ENCODE measurements at places on chromosomes 1 and 21.

DNA sequence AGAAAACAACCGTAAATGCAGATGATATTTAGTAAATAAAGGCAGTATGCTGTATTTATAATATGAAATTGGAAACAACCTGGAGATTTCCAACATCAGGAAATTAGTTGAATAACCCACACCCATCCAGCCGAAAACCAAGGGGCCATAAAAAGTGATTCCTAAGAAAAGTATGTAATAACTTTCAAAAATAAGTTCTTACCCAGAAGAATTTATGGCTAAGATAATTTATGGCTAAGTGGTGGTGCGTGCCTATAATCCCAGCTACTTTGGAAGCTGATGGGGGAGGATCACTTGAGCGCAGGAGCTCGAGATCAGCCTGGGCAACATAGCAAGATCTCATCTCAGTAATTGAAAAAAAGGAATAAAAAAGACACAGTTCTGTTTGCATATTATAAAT is 43.2 kb downstream of the TMCO4 start:
- peaks cover 1% of the 10 kb centered on the region for H3K36me3 ChIP-seq
- no peaks in the 10 kb centered on the region for H3K27me3 ChIP-seq
- DNase-seq = no peak
- peak overlapping the region; percentile 82 for H3K27ac ChIP-seq
- no peak overlapping the region for H3K4me3 ChIP-seq

DNA sequence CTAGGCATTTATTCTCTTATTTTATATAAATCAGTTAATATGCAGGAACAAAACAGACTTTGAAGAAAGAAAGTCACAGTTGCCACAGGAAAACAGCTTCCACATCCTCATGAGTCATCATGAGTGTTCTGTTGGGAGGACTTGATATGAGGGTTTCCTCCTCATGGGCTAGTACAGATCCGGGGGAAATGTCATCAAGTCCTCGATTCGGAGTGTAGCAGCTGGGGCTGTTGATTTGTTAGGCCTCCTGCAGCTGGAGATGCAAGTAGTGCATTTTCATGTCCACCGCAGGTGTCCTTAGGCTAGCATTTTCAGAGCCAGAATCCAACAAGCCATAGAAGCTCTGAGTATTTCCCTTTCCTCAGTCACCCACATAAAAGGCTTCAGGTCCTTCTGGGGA is 36.7 kb downstream of the ADAM30 start:
- no peaks in the 10 kb centered on the region for H3K27me3 ChIP-seq
- no peaks in the 10 kb centered on the region for H3K36me3 ChIP-seq
- DNase-seq = no peak
- no peak overlapping the region for H3K4me3 ChIP-seq
- H3K27ac ChIP-seq = no peak overlapping the region
- H3K4me1 ChIP-seq = no peaks in the 10 kb centered on the region

DNA sequence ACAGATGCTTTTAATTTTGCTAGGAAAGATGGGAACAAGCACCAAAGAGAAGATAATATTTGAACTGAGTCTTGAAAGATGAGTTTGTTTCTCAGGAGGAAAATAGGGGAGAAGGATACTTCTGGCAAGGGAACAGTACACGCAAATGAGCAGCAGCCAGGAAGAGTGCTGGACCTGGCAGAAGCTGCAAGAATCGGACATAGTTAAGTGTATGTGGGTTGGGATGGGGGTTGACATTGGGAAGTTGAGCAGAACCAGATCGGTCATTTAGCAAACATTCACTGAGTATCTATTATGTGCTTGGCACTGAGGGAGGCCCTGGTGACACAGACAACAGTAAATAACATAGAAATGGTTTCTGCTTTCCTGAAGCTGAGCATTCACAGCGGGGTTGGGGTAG is 198.8 kb downstream of the PLPP3 start:
- DNase-seq = no peak
- no peak overlapping the region for H3K4me3 ChIP-seq

- peaks cover 3% of the 10 kb centered on the region for H3K4me1 ChIP-seq
- DNase-seq = peak; percentile 28
- no peak overlapping the region for H3K27ac ChIP-seq
- no peak overlapping the region for H3K4me3 ChIP-seq
- peaks cover 10% of the 10 kb centered on the region for H3K36me3 ChIP-seq
Measured at GRCh38 chr21:42520628-42521253, 7.1 kb downstream of the SLC37A1 start.

- DNase-seq = no peak
- H3K4me3 ChIP-seq = no peak overlapping the region
- H3K27me3 ChIP-seq = no peaks in the 10 kb centered on the region
- H3K36me3 ChIP-seq = no peaks in the 10 kb centered on the region
Measured at GRCh38 chr1:113276507-113276906, 113.8 kb upstream of the MAGI3 start.

DNA sequence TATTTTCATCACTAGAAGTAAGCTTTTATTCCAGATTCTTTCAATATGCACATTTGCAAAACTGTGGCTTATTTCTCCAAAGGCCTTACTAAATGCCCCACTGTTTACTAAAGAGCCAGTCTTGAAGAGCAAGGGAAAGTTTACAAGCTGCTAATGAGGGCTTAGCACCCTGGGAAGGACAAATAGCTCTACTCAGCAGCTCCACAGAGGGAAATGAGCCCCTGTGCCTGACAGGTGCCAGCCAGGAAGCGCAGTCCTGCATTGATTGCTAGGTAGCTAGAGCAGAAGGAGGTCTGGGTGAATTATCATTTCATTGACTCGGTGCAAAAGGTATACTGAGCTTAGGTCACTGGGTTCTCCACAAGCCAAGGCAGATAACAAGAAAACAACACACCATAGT is 307.0 kb downstream of the SETD4 start:
- no peaks in the 10 kb centered on the region for H3K4me1 ChIP-seq
- H3K4me3 ChIP-seq = no peak overlapping the region

DNA sequence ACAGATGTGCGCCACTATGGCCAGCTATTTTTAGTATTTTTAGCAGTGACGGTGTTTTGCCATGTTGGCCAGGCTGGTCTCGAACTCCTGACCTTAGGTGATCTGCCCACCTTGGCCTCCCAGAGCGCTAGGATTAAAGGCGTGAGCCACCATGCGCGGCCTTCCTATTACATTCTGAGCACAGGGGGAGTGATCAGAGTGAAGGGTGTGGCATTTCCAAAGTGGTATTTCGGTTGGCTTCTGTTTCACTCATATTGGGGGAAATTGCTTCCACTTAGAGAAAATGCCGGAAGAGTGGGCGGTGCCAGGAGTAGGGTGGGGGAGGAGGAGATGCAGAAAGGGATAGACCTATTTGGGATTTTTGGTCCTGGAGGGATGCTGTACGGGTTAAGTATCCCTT is 4.3 kb downstream of the PIK3CD start:
- DNase-seq = no peak
- H3K4me3 ChIP-seq = no peak overlapping the region
- H3K36me3 ChIP-seq = no peaks in the 10 kb centered on the region
- H3K4me1 ChIP-seq = peaks cover 12% of the 10 kb centered on the region

DNA sequence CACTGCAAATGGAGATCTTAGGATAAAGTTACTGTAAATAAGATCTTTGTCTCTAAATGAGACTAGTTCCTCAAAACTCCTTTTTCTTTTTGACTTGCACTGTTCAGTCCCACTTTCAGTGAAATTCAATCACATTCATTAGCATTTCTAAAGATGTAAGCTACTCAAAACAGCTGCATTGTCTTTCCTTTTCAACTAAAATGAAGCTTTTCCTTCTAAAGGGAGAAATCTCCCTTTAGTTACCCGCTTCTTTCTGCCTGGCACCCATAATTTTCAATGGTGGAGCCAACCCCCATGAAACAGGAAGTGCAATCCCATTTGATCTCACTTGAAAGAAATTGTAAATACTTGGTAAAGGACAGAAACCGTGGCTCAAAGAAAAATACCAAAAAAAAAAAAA is 387.4 kb upstream of the PKN2 start:
- DNase-seq = no peak
- no peak overlapping the region for H3K4me3 ChIP-seq
- H3K4me1 ChIP-seq = no peaks in the 10 kb centered on the region
- no peak overlapping the region for H3K27ac ChIP-seq
- H3K27me3 ChIP-seq = no peaks in the 10 kb centered on the region

- H3K27me3 ChIP-seq = no peaks in the 10 kb centered on the region
- H3K27ac ChIP-seq = no peak overlapping the region
- no peak overlapping the region for H3K4me3 ChIP-seq
- no peak for DNase-seq
- no peaks in the 10 kb centered on the region for H3K36me3 ChIP-seq
- H3K4me1 ChIP-seq = no peaks in the 10 kb centered on the region
Measured at GRCh38 chr1:107877745-107878144, 87.2 kb downstream of the VAV3 start.

- H3K36me3 ChIP-seq = no peaks in the 10 kb centered on the region
- no peak overlapping the region for H3K4me3 ChIP-seq
- no peaks in the 10 kb centered on the region for H3K27me3 ChIP-seq
- H3K4me1 ChIP-seq = no peaks in the 10 kb centered on the region
- no peak for DNase-seq
- H3K27ac ChIP-seq = no peak overlapping the region
Measured at GRCh38 chr1:117473063-117473462, 105.8 kb downstream of the MAN1A2 start.

DNA sequence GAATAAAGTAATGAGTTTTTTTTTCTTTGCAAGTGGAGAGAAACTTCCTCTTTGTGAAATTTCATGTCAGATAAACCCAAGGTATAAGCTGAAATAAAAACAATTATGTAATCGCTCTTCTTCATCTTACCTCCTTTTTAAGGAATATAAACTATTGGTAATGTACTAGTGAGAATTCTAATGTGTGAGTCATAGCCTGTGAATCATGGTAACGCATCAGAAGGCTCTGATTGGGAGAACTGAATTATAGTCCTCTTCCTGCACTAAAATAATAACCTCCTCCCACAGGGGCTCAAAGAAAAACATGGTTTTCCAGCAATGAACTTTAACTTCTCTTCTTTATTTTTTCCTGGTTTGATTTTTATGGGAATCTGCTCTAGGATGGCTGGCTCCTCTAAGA is 57.1 kb upstream of the COX20 start:
- DNase-seq = no peak
- H3K27me3 ChIP-seq = no peaks in the 10 kb centered on the region
- H3K4me1 ChIP-seq = no peaks in the 10 kb centered on the region
- H3K27ac ChIP-seq = no peak overlapping the region
- no peak overlapping the region for H3K4me3 ChIP-seq

DNA sequence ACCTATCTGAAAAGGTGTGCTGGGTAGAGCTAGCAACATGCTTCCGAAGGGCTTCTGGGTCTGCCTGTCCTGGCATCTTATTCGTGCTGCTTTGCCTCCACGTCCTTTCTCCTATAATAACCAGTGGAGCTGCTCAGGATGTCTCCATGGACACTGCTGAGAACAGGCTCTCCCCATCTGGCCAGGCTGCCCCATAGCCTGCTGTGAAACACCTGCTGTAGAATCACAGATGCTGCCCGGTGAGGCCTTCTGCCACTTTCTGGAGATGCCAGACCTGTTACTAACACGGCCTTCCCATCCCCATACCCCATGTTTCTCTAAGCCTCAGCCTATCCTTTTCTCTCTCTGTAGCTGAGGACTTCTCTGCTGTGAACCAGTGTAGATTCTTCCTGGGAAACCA is 120.5 kb downstream of the IER5 start:
- H3K4me3 ChIP-seq = no peak overlapping the region
- no peak overlapping the region for H3K27ac ChIP-seq
- no peaks in the 10 kb centered on the region for H3K27me3 ChIP-seq
- H3K4me1 ChIP-seq = no peaks in the 10 kb centered on the region

DNA sequence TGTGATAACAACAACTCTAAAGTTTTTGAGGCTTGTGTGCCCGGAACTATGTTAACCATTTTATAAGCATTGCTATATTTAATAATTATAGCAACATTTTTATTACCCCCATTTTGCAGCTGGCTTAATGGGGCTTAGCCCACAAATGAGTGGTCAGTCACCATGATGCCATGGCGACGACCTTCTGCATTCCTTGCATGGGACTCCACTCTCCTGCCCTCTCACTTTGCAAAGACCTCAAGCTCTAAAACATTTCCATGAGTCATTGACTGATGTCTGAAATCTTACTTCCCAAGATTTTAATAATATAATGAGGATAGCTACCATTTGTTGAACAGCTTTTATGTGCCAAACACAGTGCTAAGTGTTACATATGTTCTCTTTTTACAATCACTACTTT is 15.4 kb downstream of the NGF start:
- H3K27me3 ChIP-seq = no peaks in the 10 kb centered on the region
- H3K36me3 ChIP-seq = no peaks in the 10 kb centered on the region

GRCh38 chr1:5620997-5621396 is 371.2 kb downstream of the NPHP4 start:
- no peak for DNase-seq
- no peak overlapping the region for H3K27ac ChIP-seq
- H3K4me1 ChIP-seq = no peaks in the 10 kb centered on the region

DNA sequence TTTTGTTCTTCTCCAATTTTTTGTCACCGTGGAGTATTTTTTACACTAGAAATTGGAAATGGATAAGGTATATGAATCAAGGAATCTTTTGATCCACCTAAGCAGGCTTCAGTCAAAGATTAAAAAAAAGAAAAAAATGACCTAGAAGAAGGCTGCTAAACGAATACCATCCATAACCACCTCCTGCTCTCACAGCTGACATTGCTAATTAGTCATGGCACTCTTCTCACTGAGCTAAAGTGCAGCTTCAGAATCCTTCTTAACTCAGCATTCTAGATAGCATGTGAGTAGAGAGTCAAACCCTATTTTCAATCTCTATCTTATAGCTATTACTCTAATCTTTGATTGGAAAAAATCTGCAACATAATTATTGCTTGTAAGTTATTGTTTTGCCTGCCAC is 40.2 kb upstream of the ST6GALNAC5 start:
- H3K36me3 ChIP-seq = no peaks in the 10 kb centered on the region
- no peaks in the 10 kb centered on the region for H3K4me1 ChIP-seq
- DNase-seq = no peak

GRCh38 chr1:223887747-223888418 is 42.1 kb upstream of the TP53BP2 start:
- H3K27ac ChIP-seq = peak overlapping the region; percentile 70
- H3K36me3 ChIP-seq = no peaks in the 10 kb centered on the region
- peak; percentile 93 for DNase-seq
- peaks cover 8% of the 10 kb centered on the region for H3K4me1 ChIP-seq
- no peak overlapping the region for H3K4me3 ChIP-seq

DNA sequence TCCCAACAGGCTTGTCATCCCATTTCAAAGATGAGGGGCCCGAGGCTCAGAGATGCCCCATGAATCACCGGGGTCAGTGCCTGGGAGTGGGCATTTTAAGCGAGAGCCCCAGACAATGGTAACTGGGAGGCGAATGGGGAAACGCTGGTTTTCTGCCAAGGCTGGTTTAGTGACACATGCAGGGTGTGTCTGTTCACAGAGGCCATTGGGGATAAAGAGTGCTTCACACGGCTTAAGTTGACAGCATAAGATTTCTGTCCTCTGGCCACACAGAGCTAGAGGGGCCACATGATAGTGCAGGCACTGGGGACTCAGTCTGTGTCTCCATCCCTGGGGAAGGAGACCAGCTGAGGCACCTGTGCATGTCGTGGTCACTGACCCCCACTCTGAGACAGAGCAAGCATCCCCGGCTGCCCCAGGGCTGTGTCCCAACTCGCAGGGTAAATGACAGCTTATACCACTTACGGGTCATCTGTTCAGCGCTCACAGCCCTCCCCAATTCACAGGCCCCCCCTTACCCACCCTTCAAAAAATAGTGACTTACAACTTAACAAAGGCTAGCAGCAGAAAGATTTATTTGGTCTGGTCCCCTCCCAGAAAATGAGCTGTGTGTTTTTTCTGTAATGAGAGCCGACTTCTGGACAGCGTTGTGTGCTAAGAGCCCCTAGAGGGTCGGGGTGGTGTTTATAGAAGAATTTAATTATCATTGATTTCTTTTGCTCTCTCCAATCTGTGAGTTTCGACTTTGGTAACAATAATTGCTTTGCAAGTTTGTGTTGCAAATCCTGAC is 34.9 kb upstream of the ARHGEF16 start:
- H3K36me3 ChIP-seq = peaks cover 45% of the 10 kb centered on the region
- H3K4me1 ChIP-seq = peaks cover 6% of the 10 kb centered on the region
- peak overlapping the region; percentile 55 for H3K27ac ChIP-seq
- H3K4me3 ChIP-seq = no peak overlapping the region

Data from ascending aorta (tissue), 2 donors.